ENCODE measurements at places on chromosomes 4 and X. TPM values are rescaled to one million over a fixed set of nuclear protein-coding genes. Genes with fewer than 3 reads are reported as not detected.

GRCh38 chrX:143623657-143624056 lies 12.2 kb downstream of the SLITRK4 start:
- no peak for DNase-seq

- DNase-seq, result no peak
These were observed 371.8 kb upstream of the NOCT start for GRCh38 chr4:138643827-138644226.

DNA sequence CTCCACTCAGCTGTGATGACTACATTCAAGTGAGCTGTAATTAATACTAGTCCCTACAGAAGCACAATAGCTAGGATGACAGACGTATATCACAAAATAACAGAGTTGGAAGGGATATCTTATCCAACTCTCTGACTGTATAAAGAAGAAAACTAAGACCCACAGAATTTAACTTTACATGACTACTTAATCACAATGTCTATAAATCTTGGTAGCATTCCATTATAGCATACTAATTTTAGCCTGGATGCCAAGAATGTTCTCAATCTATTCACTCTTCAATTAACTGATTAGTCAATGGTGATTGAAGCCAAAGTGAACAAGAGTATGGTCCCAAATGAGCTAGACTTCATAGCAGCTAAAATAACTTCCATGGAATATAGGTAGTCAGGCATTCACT lies 31.2 kb downstream of the RPS6KA6 start:
- no peak for DNase-seq

DNA sequence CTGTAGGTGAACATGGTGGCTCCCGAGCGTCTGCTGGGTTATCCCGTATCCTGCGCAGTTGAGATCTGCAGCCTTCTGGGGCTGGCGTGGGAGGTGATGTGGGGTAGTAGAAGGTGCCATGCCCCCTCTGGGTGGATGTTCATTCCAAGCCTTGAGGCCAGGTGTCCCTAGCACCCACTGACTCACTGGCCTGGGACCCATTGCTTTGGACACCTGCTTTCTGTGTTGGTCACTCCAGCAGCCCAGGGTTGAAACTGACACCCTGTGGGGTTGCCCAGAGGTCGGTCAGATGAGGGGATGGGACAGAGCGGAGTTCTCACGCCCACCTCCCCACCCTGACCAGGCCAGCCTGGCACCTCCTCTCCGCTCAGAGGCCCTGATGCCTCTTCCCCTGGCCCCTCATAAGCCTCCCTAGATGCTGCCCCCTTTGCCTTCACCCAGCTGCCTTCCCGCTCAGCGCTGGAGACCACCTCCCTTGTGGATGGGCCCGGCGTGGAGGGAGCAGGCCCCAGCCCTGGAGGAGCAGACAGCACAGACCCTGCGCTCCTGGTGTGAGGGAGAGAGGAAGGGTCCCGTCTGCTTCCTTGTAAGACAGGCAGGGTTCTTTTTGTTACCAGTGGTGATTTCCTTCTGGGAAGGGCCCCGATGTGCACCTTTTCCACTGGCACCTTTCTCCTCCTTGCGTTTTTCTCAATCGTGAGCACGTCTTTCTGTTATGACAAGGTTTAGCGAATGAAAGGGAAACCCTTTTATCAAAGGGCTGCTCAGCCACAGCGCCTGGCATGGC lies 2.0 kb downstream of the DOK7 start:
- no peak for DNase-seq

DNA sequence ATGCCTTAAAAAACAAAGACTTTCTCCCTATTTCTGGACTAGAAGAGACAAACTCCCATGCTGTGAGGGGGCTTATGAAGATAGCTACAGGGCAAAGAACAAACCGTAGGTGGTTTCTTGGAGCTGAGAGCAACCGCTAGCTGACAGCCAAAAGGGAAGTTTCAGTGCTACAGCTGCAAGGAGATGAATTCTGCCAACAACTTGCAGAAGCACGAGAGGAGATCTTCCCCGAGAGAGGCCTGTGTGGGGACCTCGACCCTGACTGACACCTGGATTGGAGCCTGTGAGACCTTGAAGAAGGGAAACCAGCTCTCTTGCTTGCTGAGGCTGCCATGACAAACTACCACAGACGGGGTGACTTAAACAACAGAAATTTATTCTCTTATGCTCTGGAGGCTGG lies 183.8 kb upstream of the VCX3A start:
- no peak for DNase-seq

Gene GAB3
- 0.33 TPM for polyA plus RNA-seq

- DNase-seq, result no peak
These were observed 356 bp downstream of the FRG1 start for GRCh38 chr4:189941005-189941450.

GRCh38 chrX:130869239-130869638 lies 33.8 kb downstream of the ENOX2 start:
- DNase-seq, result no peak

Gene SRD5A3
- 15.9 TPM for polyA plus RNA-seq

Gene CCDC160
- not detected for polyA plus RNA-seq

Gene WAS
- polyA plus RNA-seq, result 0.09 TPM
